ENCODE measurements at places on chromosomes 7 and 10.

GRCh38 chr10:43076876-43077420 is at the start of gene RET:
TSS of gene RET (plus strand) at chr10:43077069. CDS start at chr10:43077259, 190 bp downstream.
- DNase-seq = no peak

GRCh38 chr7:136865236-136865635 is 3.2 kb upstream of the CHRM2 start:
- no peak for DNase-seq

GRCh38 chr7:34320926-34321661 is 336.9 kb upstream of the NPSR1 start:
- DNase-seq = no peak

GRCh38 chr7:27164045-27164366 is 1.3 kb downstream of the HOXA9 start:
- DNase-seq = no peak

All from T-cell (primary cell).